Gastrocnemius medialis (tissue), 4 donors: ENCODE measurements at places on chromosomes 12 and 14. TPM values are rescaled to one million over a fixed set of nuclear protein-coding genes. Genes with fewer than 3 reads are reported as not detected.

DNA sequence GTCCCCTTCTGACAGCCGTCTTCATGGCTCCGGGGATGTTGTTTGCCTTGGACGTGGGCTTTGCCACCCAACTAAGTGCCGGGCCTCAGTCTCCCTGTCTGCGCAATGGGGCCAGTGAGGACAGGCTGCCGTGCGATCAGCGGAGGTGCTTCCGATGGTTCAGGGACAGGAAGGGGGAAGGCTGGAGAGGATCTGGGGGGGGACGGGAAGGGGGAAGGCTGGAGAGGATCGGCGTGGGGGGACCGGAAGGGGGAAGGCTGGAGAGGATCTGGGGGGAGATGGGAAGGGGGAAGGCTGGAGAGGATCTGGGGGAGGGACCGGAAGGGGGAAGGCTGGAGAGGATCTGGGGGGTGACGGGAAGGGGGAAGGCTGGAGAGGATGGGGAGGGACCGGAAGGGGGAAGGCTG lies 3.4 kb downstream of the MMP17 start:
- H3K27me3 ChIP-seq, result peaks cover 73% of the 10 kb centered on the region
- H3K36me3 ChIP-seq, result no peaks in the 10 kb centered on the region
- H3K4me1 ChIP-seq, result peaks cover 33% of the 10 kb centered on the region
- no peak for DNase-seq

- no peak overlapping the region for H3K4me3 ChIP-seq
- H3K4me1 ChIP-seq, result no peaks in the 10 kb centered on the region
- no peak for DNase-seq
Measured at GRCh38 chr14:39974036-39974435, 541.8 kb upstream of the FBXO33 start.

Gene TRIM9
- 3.0 TPM for total RNA-seq

- H3K4me3 ChIP-seq, result no peak overlapping the region
- H3K36me3 ChIP-seq, result no peaks in the 10 kb centered on the region
- H3K27me3 ChIP-seq, result no peaks in the 10 kb centered on the region
- no peaks in the 10 kb centered on the region for H3K4me1 ChIP-seq
- DNase-seq, result no peak
Measured at GRCh38 chr12:94940771-94941170, 62.7 kb downstream of the NDUFA12 start.

DNA sequence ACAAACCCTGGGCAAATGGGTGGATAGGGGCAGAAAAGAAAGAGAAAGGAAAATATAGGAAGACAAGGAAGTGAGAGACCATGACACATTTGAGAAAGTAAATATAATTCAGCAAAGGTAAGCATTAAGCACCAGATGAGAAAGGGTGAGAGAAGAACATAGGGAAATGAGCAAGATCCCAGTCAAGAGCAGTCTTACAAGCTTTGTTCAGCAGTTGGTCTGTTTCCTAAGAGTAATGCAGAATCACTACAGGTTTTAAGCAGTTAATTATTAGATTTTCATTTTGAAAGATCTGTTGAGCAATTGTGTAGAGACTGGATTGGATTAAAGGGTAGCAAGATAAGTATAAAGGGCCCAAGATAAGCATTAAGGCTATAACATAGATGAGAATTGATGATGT lies 146.3 kb downstream of the PLCZ1 start:
- no peak for DNase-seq
- no peaks in the 10 kb centered on the region for H3K36me3 ChIP-seq
- H3K27ac ChIP-seq, result no peak overlapping the region
- H3K4me1 ChIP-seq, result no peaks in the 10 kb centered on the region

DNA sequence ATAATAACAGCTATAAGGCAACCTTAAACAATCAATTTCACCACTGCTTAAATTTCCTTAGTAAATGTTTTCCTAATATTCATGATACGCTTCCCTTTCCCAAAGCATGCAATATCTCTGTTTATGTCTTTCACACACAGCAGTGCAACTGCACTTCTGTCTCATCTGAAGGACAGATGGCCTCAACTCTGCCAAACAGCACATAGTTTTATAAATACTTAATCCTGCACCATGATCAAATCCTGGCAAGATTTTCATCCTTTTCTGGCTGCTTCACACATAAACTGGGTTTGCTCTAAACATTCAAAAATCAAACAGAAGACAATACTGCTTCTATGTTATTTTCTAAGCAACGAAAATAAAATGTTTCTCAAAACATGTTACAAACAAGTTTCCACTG lies 266.3 kb downstream of the ITPR2 start:
- no peak overlapping the region for H3K4me3 ChIP-seq
- H3K4me1 ChIP-seq, result no peaks in the 10 kb centered on the region
